ENCODE measurements at places on chromosomes 2 and 18. TPM values are rescaled to one million over a fixed set of nuclear protein-coding genes. Genes with fewer than 3 reads are reported as not detected.

GRCh38 chr2:182968493-182968892, 69.8 kb downstream of the NCKAP1 start:
- H3K4me3 ChIP-seq: no peak overlapping the region
- no peak for DNase-seq
- no peak overlapping the region for H3K27ac ChIP-seq
- H3K27me3 ChIP-seq: no peaks in the 10 kb centered on the region

DNA sequence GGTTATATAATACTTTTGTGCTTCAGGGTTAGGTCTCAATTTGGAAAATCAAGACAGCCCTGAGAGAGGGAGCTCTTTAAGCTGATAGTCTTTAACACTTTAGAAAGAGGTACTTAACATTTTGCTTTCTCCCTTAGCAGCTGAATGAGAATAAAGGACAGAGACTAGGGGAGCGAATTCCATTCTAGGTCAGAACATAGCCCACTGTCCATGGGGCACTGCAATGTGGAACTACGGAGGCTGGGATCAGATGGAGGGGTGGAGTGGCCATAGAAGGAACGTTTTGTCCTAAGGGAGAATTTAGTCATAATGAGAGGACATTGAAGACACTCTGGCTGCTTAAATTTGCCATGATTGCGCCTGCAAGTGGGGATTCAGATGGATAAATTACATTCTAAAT, 794 bp downstream of the GKN2 start:
- H3K4me3 ChIP-seq: no peak overlapping the region
- no peaks in the 10 kb centered on the region for H3K36me3 ChIP-seq
- peaks cover 2% of the 10 kb centered on the region for H3K27me3 ChIP-seq
- no peak overlapping the region for H3K27ac ChIP-seq

- no peaks in the 10 kb centered on the region for H3K27me3 ChIP-seq
- no peaks in the 10 kb centered on the region for H3K36me3 ChIP-seq
- H3K27ac ChIP-seq: no peak overlapping the region
- H3K4me1 ChIP-seq: peaks cover 11% of the 10 kb centered on the region
- DNase-seq: no peak
Measured at GRCh38 chr2:26074676-26075075, 40.8 kb downstream of the RAB10 start.

DNA sequence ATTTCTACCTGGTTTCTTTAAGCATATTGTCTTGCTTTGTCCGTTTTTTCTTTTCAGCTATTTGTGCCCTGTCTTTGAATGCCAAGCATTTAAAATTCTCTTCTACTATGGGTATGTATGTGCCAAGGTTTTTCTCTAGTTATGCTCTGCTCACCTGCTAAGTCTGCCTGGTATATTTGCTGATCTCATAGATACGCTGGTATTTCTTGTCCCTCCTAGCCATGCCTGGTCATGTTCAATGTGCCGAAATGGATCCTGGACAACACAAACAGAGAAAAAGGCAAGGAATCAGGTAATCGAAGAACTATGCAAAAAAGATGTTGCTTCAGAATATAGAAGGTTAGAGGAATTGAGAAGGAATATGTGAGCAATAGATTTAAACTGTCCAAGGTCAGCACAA, 14.9 kb upstream of the KDM3A start:
- H3K4me3 ChIP-seq: no peak overlapping the region
- no peaks in the 10 kb centered on the region for H3K36me3 ChIP-seq
- H3K4me1 ChIP-seq: no peaks in the 10 kb centered on the region
- no peak overlapping the region for H3K27ac ChIP-seq
- no peak for DNase-seq

Gene FER1L5
- total RNA-seq: not detected

Gene ICA1L
- 5.1 TPM for total RNA-seq

- H3K27me3 ChIP-seq: peaks cover 5% of the 10 kb centered on the region
- no peaks in the 10 kb centered on the region for H3K36me3 ChIP-seq
- no peak overlapping the region for H3K4me3 ChIP-seq
- no peak overlapping the region for H3K27ac ChIP-seq
Measured at GRCh38 chr2:160499865-160500264, 6.3 kb upstream of the RBMS1 start.

GRCh38 chr2:169185711-169186110, 116.3 kb downstream of the DHRS9 start:
- DNase-seq: no peak
- peaks cover 2% of the 10 kb centered on the region for H3K27me3 ChIP-seq
- H3K4me3 ChIP-seq: no peak overlapping the region
- no peaks in the 10 kb centered on the region for H3K36me3 ChIP-seq
- no peak overlapping the region for H3K27ac ChIP-seq

- H3K27ac ChIP-seq: no peak overlapping the region
- no peaks in the 10 kb centered on the region for H3K36me3 ChIP-seq
- H3K27me3 ChIP-seq: no peaks in the 10 kb centered on the region
- no peak for DNase-seq
- no peaks in the 10 kb centered on the region for H3K4me1 ChIP-seq
Measured at GRCh38 chr2:62074233-62074632, 121.7 kb upstream of the B3GNT2 start.

GRCh38 chr2:105410554-105410953, 11.7 kb upstream of the FHL2 start:
- no peak overlapping the region for H3K4me3 ChIP-seq
- no peaks in the 10 kb centered on the region for H3K4me1 ChIP-seq
- H3K27ac ChIP-seq: no peak overlapping the region

Measured in GM12878 (cell line).